ENCODE measurements at places on chromosomes 3 and 15.

GRCh38 chr3:195059006-195059350, 212.0 kb downstream of the XXYLT1 start:
- DNase-seq, result no peak

DNA sequence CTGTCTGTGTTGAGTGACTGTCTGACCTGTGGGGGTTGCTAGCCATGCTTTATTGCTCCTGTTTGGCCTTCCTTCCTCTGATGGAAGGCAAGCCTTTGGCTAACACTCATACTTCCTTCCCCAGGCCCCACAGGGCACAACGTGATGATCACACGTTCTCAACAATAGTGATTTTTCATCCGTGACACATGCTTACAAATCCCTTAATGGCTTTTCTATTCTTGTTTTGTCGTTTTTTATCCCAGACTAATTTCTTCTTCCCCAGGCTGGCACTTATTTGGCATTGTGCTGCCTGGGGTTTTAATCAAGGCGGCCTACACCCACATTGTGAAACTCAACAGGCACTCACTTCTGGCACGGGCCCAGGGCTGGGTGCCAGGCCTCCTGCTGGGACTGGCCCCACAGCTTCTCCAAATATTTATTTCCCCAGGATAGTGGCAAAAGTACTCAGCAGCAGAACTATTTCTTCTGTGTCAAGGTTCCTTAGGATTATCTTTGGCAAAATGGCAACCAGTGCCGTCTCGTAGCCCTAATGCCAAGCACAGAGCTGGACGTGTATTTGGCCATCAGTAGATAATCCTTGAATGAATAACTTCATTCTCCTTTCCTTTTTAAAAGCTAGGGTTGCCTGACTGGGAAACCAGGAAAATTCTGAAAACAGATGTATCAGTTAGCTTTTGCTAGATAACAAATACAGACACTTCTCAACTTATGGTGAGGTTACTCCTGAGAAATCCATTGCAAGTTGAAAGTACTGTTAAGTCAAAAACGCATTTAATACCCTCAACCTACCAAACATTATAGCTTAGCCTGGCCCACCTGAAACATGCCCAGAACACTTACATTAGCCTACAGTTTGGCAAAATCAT, 30.6 kb downstream of the CMTM7 start:
- no peak for DNase-seq

GRCh38 chr3:49859576-49860305, 3.4 kb upstream of the TRAIP start:
- DNase-seq, result no peak

DNA sequence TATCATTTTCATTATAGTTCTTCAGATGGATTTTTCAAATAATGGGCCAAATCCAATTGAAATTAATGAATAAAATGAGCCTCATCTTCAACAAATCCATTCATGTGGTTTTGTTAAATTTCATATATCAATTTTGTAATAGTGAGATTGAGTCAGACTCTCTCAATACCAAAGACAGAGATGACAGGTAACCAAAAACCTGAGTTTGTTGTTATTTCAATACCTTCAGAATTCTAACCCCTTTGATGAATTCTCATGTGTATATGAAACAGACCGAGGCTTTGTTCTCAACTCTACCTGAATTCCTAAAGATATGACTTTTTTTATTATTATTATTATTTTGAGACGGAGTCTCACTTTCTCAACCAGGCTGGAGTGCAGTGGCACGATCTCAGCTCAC, 92.8 kb downstream of the FOXP1 start:
- no peak for DNase-seq

GRCh38 chr15:38427380-38427779, 26.5 kb upstream of the FAM98B start:
- no peak for DNase-seq

- no peak for DNase-seq
These were observed 183.6 kb downstream of the XXYLT1 start for GRCh38 chr3:195087328-195087727.

GRCh38 chr15:74630284-74631086, 14.8 kb downstream of the CLK3 start:
- DNase-seq, result no peak

All from stimulated activated CD8-positive, alpha-beta memory T cell treated with anti-CD3 and anti-CD28 coated beads, Interleukin-15, amount 100 ng/mL, for 24 hours (primary cell).